ENCODE measurements at places on chromosomes 5 and 9. TPM values are rescaled to one million over a fixed set of nuclear protein-coding genes. Genes with fewer than 3 reads are reported as not detected.
A peak's percentile ranks its signal among the peaks of the same experiment; 100 is the strongest.

GRCh38 chr5:62144401-62145022, 161.5 kb upstream of the KIF2A start:
- no peaks in the 10 kb centered on the region for H3K36me3 ChIP-seq
- H3K4me1 ChIP-seq = no peaks in the 10 kb centered on the region
- H3K27ac ChIP-seq = no peak overlapping the region
- H3K4me3 ChIP-seq = no peak overlapping the region
- DNase-seq = no peak
- peaks cover 31% of the 10 kb centered on the region for H3K27me3 ChIP-seq

- H3K4me3 ChIP-seq = no peak overlapping the region
- peak overlapping the region; percentile 68 for H3K27ac ChIP-seq
Measured at GRCh38 chr5:173015598-173016455, 32.3 kb downstream of the ATP6V0E1 start.

DNA sequence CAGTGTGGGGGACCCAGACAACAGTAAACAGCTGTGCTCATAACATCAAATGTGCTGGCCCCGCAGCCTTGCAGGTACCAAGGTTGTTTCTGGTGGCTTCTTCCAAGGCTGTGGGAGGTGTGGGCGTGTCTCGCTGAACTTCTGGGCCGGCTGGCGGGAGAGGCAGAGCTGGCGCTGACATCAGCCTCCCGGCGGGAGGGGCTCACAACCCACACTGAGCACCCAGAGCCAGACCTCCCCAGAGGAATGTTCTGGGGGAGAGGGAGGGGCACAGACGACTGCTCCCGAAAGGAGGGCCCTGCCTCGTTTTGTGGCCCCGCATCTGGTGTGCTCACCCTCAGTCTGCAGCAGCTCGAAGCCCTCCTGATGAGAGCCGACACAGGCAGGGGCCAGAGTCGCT, 6.9 kb upstream of the SLC12A7 start:
- H3K27me3 ChIP-seq = no peaks in the 10 kb centered on the region
- no peaks in the 10 kb centered on the region for H3K36me3 ChIP-seq
- no peak overlapping the region for H3K27ac ChIP-seq
- peaks cover 2% of the 10 kb centered on the region for H3K4me1 ChIP-seq
- H3K4me3 ChIP-seq = no peak overlapping the region

GRCh38 chr9:123391233-123391632, 35.2 kb downstream of the CRB2 start:
- no peaks in the 10 kb centered on the region for H3K4me1 ChIP-seq
- H3K4me3 ChIP-seq = no peak overlapping the region
- no peak overlapping the region for H3K27ac ChIP-seq

Gene UBE2QL1
- not detected for total RNA-seq

GRCh38 chr9:110932863-110933262, 105.4 kb downstream of the LPAR1 start:
- no peaks in the 10 kb centered on the region for H3K4me1 ChIP-seq
- DNase-seq = no peak
- H3K4me3 ChIP-seq = no peak overlapping the region
- no peaks in the 10 kb centered on the region for H3K27me3 ChIP-seq
- no peaks in the 10 kb centered on the region for H3K36me3 ChIP-seq
- H3K27ac ChIP-seq = no peak overlapping the region

Gene EIF4E1B
- not detected for total RNA-seq

GRCh38 chr5:72673623-72674022, 142.8 kb upstream of the TNPO1 start:
- no peaks in the 10 kb centered on the region for H3K36me3 ChIP-seq
- H3K27me3 ChIP-seq = peaks cover 4% of the 10 kb centered on the region

DNA sequence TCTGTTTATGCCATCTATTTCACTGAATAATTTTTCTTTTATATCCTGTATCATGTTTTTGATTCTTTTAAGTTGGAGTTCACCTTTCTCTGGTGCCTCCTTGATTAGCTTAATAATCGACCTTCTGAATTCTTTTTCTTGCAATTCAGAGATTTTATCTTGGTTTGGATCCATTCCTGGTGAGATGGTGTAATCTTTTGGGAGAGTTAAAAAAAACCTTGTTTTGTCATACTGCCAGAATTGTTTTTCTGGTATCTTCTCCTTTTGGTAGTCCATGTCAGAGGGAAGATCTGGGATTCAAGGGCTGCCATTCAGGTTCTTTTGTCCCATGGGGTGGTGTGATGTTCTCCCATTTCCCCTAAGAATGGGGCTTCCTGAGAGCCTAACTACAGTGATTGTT, 800.8 kb upstream of the TYRP1 start:
- no peak overlapping the region for H3K27ac ChIP-seq
- H3K4me3 ChIP-seq = no peak overlapping the region
- DNase-seq = no peak
- H3K4me1 ChIP-seq = no peaks in the 10 kb centered on the region
- no peaks in the 10 kb centered on the region for H3K36me3 ChIP-seq

GRCh38 chr5:1137567-1138444, 25.9 kb upstream of the SLC12A7 start:
- no peaks in the 10 kb centered on the region for H3K36me3 ChIP-seq
- H3K27ac ChIP-seq = no peak overlapping the region
- H3K27me3 ChIP-seq = peaks cover 5% of the 10 kb centered on the region
- DNase-seq = no peak

- no peak overlapping the region for H3K4me3 ChIP-seq
- DNase-seq = no peak
- H3K27me3 ChIP-seq = no peaks in the 10 kb centered on the region
Measured at GRCh38 chr9:123493627-123494026, 137.6 kb downstream of the CRB2 start.

- no peak for DNase-seq
- H3K4me1 ChIP-seq = no peaks in the 10 kb centered on the region
- no peaks in the 10 kb centered on the region for H3K36me3 ChIP-seq
- H3K4me3 ChIP-seq = no peak overlapping the region
- H3K27ac ChIP-seq = no peak overlapping the region
Measured at GRCh38 chr5:17255471-17256021, 38.1 kb downstream of the BASP1 start.

GRCh38 chr5:93593476-93594131, 10.6 kb downstream of the NR2F1 start:
- H3K36me3 ChIP-seq = peaks cover 8% of the 10 kb centered on the region
- peaks cover 15% of the 10 kb centered on the region for H3K4me1 ChIP-seq
- H3K27ac ChIP-seq = no peak overlapping the region
- no peak overlapping the region for H3K4me3 ChIP-seq

GRCh38 chr5:1367149-1367548, 22.2 kb upstream of the CLPTM1L start:
- no peaks in the 10 kb centered on the region for H3K4me1 ChIP-seq
- peaks cover 11% of the 10 kb centered on the region for H3K27me3 ChIP-seq
- no peak for DNase-seq
- no peak overlapping the region for H3K4me3 ChIP-seq
- H3K27ac ChIP-seq = no peak overlapping the region

DNA sequence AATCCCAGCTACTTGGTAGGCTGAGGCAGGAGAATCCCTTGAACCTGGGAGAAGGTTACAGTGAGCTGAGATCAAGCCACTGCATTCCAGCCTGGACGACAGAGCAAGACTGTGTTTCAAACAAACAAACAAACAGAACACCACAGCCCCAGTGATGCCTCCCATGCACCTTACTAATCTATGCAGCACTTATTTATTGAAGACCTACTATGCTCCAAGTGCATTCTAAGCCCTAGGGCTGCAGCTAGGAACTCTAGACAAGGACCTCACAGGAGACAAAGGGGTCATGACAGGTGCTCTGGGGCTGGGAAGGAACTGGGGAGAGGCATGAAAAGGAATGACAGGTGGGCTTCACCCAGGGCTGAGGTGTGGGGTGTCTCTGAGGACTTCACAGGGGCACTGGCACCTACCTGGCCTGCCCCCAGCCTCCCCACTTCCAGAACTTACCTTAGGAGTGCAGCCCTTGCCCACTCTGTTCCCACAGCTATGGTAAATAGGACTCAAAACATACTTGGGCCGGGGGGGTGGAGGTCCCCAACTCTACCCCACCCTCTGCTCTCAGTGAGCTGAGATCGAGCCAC, 69.4 kb downstream of the C9orf50 start:
- H3K27ac ChIP-seq = no peak overlapping the region
- peaks cover 7% of the 10 kb centered on the region for H3K4me1 ChIP-seq
- H3K36me3 ChIP-seq = no peaks in the 10 kb centered on the region
- H3K4me3 ChIP-seq = no peak overlapping the region

Gene MAP1B
- total RNA-seq = 0.32 TPM

GRCh38 chr9:84807870-84808390, 138.4 kb downstream of the NTRK2 start:
- DNase-seq = no peak
- H3K27me3 ChIP-seq = peaks cover 3% of the 10 kb centered on the region
- H3K27ac ChIP-seq = no peak overlapping the region
- H3K36me3 ChIP-seq = no peaks in the 10 kb centered on the region
- no peak overlapping the region for H3K4me3 ChIP-seq

Gene S100Z
- 1.1 TPM for total RNA-seq

- no peak for DNase-seq
- no peak overlapping the region for H3K4me3 ChIP-seq
- H3K27me3 ChIP-seq = peaks cover 6% of the 10 kb centered on the region
- no peak overlapping the region for H3K27ac ChIP-seq
Measured at GRCh38 chr5:172686539-172687390, 45.7 kb downstream of the NEURL1B start.

DNA sequence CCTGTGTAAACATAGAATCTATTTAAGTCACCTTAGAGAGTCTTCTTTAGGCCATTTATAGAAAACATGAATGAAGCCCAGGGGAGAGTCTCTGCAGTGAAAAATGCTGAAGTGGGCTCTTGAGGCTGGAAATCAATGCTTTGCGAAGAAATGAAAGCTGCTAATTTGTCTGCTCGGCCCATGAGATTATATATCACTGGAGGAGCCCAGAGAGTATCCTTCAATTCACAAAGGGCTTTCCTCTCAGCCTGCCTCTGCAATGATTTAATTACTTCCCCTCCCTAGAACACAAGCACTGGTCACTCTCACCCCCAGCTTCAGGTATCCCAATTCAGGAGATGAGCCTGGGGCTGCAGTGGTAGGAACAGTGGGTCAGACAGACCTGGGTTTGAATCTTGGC, 8.2 kb upstream of the DRD1 start:
- no peak overlapping the region for H3K4me3 ChIP-seq
- H3K27me3 ChIP-seq = peaks cover 30% of the 10 kb centered on the region
- no peak for DNase-seq
- H3K4me1 ChIP-seq = no peaks in the 10 kb centered on the region

Gene STING1
- 136 TPM for total RNA-seq

DNA sequence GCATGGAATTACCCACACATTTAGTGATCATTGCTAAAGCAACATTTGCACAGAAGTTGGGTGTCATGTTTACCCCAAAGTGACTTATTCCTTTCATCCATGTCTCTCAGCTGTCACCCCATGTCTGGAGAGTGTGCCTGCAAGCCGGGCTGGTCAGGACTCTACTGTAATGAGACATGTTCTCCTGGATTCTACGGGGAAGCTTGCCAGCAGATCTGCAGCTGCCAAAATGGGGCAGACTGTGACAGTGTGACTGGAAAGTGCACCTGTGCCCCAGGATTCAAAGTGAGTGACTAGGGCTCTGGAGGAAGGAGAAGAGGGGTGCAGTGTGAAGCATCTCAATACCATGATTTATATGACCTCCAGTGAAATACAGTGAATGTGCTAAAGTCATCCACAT, 99.9 kb upstream of the PRRC1 start:
- DNase-seq = no peak
- no peak overlapping the region for H3K27ac ChIP-seq
- no peak overlapping the region for H3K4me3 ChIP-seq
- no peaks in the 10 kb centered on the region for H3K4me1 ChIP-seq
- H3K36me3 ChIP-seq = no peaks in the 10 kb centered on the region
- peaks cover 3% of the 10 kb centered on the region for H3K27me3 ChIP-seq

DNA sequence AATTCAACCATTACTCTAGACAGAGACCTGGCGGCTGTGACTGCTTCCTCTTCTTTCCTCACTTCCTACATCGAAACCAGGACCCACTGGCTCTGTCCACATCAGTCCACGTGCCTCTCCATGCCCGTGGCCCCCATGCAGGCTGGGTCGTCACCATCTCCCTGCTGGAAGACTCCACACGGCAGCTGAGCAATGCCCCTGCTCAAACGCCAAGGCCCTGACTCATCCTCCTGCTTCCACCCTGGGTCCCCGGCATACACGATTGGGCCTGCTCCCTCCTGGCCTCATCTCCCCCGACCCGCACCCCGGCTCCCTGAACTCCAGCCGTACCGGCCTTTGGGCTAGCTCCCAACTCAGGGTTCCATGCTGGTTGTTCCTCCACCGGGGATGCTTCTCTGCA, 67.2 kb upstream of the IER5L start:
- H3K4me3 ChIP-seq = no peak overlapping the region
- peaks cover 5% of the 10 kb centered on the region for H3K4me1 ChIP-seq
- H3K27me3 ChIP-seq = no peaks in the 10 kb centered on the region

Gene CARD6
- 1.3 TPM for total RNA-seq

- DNase-seq = no peak
- H3K36me3 ChIP-seq = no peaks in the 10 kb centered on the region
- no peak overlapping the region for H3K4me3 ChIP-seq
Measured at GRCh38 chr5:168660691-168661090, 81.5 kb upstream of the PANK3 start.

DNA sequence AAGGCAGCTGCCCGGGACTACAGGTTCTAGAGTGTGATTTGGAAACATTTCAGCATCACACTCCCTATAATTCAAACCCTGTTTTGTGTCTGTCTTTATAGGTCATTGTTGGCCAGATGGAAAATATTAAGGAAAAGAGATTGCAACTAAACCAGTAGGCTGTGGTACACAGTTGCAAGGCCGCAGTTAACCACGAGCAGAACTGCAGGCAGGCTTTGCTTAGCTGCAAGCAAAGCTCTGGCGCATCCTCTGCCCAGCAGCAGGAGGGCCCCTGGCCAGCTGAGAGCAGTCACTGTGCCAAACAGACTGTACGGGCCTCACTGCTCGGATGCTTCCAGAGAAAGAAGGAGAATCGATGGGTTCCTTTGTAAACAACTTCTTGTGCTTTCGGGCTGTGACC, 204.5 kb downstream of the DENND1A start:
- DNase-seq = no peak
- no peak overlapping the region for H3K4me3 ChIP-seq

GRCh38 chr5:7517006-7517405, 121.1 kb downstream of the ADCY2 start:
- peaks cover 2% of the 10 kb centered on the region for H3K27me3 ChIP-seq
- H3K4me1 ChIP-seq = no peaks in the 10 kb centered on the region
- no peak for DNase-seq
- no peak overlapping the region for H3K27ac ChIP-seq
- H3K4me3 ChIP-seq = no peak overlapping the region

- no peak overlapping the region for H3K27ac ChIP-seq
- H3K4me3 ChIP-seq = no peak overlapping the region
- peaks cover 2% of the 10 kb centered on the region for H3K4me1 ChIP-seq
- H3K27me3 ChIP-seq = no peaks in the 10 kb centered on the region
Measured at GRCh38 chr9:95130484-95130883, 187.0 kb downstream of the FANCC start.

GRCh38 chr5:40618926-40619325, 60.8 kb upstream of the PTGER4 start:
- H3K4me1 ChIP-seq = peaks cover 34% of the 10 kb centered on the region
- no peaks in the 10 kb centered on the region for H3K27me3 ChIP-seq
- no peak for DNase-seq
